ENCODE measurements at places on chromosomes 1 and 21. TPM values are rescaled to one million over a fixed set of nuclear protein-coding genes. Genes with fewer than 3 reads are reported as not detected.

The CLDN17 gene
- total RNA-seq: not detected

DNA sequence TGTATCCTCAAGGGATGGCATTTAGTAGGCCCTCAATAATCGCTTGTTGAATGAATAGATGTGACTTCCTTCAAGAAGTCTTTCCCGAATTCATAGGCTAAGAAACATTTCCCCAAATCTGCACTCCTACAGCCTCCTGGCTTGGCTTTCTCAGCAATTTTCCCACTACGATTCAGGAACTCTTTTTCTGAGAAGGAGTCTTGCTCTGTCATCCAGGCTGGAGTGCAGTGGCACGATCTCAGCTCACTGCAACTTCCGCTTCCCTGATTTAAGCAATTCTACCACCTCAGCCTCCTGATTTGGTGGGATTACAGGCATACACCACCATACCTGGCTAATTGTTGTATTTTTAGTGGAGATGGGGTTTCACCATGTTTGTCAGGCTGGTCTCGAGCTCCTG, 37.9 kb upstream of the IFFO2 start:
- peaks cover 18% of the 10 kb centered on the region for H3K27me3 ChIP-seq
- no peaks in the 10 kb centered on the region for H3K36me3 ChIP-seq
- no peak overlapping the region for H3K27ac ChIP-seq

GRCh38 chr1:239322369-239322768, 64.0 kb upstream of the CHRM3 start:
- H3K4me3 ChIP-seq: no peak overlapping the region
- DNase-seq: no peak
- no peaks in the 10 kb centered on the region for H3K4me1 ChIP-seq
- no peaks in the 10 kb centered on the region for H3K36me3 ChIP-seq

- no peak for DNase-seq
- H3K4me1 ChIP-seq: peaks cover 58% of the 10 kb centered on the region
- peaks cover 33% of the 10 kb centered on the region for H3K36me3 ChIP-seq
- H3K27me3 ChIP-seq: no peaks in the 10 kb centered on the region
These were observed 34.3 kb downstream of the PIK3C2B start for GRCh38 chr1:204460346-204460745.

All from activated CD8-positive, alpha-beta T cell treated with anti-CD3 and anti-CD28 coated beads, Interleukin-2, amount 10 ng/mL, durations not matched to agents 7 days and 5 days (primary cell).